Hepatic stellate cell (primary cell): ENCODE measurements at places on chromosomes 7 and 10.

DNA sequence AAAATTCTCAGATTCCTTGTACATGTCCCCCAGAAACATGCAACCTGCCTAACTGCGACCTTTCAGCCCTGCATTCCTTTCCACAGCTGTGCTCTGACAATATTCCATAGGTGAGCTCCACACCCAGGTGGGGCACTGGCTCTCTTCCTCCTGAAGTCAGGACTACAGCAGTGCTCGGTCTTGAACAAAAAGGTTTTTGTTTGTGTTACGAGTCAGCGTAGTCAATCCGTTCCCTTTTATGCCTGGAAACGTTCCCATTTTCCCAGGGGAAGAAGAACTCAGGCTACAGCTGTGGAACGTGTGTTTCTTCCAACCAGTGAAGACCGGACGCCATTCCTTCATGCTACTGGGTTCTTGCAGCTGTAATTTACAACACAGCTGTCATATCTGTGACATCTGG, 52.4 kb upstream of the PFKP start:
- no peak for DNase-seq

- DNase-seq = no peak
Measured at GRCh38 chr7:123271231-123271630, 71.5 kb upstream of the SLC13A1 start.

- no peak for DNase-seq
Measured at GRCh38 chr7:27665531-27665930, 2.8 kb upstream of the HIBADH start.

- DNase-seq = no peak
Measured at GRCh38 chr10:109359316-109359715, 564.0 kb downstream of the XPNPEP1 start.

DNA sequence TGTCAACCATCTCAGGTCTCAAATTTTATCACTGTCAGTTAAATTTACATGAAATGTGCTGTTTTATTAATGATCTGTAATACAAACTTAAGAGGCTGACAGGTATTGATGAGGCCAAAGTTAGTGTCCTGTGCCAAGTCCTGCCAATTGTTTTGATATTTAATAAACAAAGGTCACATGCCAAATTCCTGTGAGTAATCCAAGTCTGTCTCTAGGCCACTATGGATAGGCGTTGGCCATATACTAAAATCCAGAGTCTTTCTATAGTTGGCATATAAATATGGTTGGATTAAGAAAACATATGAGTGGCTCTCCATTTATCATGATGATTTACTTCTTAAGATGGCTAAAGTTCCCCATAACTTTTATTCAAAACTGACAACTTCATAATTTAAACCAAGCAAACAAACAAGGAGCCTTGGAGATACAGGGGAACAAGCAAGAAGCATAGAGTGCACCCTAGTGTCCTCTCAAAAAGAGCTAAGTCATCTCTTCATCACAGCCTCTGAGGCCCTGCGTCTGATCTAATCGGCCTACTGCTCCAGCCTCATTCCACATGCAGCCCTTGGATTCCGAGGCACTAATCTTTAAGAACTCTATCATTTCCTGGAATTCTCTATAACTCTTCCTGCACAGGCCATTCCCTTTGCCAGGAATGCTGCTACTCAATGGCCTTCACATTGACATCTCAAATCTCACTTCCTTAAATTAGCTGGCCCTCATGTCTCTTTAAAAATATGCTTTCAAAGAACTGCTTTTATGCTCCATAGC, 32.7 kb upstream of the NRCAM start:
- DNase-seq = no peak

- DNase-seq = no peak
Measured at GRCh38 chr10:23196915-23197314, 4.8 kb downstream of the PTF1A start.

DNA sequence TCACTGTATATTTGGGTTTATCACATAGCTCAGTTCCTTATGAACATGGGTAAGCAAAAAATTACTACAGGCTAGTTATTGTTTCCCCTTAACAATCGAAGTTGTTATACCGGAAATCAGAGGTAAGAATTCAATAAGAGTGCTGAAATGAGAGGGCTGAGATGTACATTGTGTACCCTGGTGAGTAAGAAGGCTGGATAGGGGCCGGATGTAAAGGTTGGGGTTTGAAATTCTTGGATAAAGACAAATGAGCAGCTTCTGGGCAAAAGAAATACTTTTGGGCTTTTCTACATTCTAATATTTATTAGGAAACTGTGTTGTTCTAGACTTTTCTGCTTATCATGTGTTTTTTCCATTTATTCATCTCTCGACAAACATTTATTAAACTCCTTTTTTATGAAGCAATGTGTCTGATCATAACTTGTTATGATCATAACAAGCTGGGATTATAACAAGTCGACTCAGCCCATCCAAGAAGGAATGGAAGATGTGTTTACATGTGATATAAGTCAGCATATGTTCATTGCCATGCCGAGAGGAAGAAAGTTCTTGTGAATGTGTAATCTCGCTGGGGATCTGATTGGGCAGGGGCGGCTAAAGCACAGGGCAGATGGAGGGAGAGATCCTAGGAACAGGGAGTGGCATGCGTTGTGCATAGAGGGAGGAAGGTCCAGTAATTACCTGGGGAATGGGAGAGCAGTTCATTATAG, 155.3 kb downstream of the PLXDC2 start:
- no peak for DNase-seq

DNA sequence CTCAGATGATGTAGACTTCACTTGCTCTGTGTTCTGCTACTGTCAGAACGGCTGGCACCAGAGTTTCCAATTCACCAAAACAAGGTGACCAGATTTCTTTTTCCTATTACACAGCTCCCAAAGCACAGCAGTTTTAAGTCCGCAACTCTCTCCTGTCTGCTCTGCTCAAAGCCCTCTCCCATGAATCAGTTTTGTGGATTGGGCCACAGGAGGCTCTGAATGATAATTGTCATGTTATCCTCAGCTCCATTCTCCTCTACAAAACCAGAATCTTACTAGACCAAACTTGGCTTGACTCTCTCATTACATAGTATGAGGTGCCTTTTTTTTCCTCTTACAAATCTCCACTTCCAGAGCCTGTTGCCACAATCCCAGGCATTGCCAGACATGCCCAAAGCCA, 223.5 kb downstream of the SNX13 start:
- DNase-seq = no peak

DNA sequence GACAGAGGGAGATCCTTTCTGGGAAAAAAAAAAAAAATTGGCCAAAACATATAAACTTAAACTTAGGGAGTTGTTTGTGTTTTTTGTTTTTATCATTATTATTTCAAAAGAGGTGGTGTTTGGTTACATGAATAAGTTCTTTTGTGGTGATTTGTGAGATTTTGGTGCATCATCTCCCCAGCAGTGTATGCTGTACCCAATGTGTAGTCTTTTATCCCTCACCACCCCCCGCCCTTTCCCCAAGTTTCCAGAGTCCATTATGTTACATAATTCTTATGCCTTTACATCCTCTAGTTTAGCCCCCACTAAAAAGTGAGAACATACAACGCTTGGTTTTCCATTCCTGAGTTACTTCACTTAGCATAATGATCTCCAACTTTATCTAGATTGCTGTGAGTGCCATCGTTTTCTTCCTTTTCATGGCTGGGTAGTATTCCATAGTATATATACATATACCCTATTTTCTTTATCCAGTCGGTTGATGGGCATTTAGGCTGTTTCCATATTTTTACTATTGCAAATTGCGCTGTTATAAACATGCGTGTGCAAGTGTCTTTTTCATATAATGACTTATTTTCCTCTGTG, 148.1 kb upstream of the ZNF92 start:
- DNase-seq = no peak

- no peak for DNase-seq
Measured at GRCh38 chr7:137669706-137670105, 177.1 kb downstream of the DGKI start.

- DNase-seq = no peak
Measured at GRCh38 chr10:127358337-127358736, 161.9 kb upstream of the INSYN2A start.

GRCh38 chr7:96903906-96904305, 101.4 kb upstream of the DLX6 start:
- no peak for DNase-seq

DNA sequence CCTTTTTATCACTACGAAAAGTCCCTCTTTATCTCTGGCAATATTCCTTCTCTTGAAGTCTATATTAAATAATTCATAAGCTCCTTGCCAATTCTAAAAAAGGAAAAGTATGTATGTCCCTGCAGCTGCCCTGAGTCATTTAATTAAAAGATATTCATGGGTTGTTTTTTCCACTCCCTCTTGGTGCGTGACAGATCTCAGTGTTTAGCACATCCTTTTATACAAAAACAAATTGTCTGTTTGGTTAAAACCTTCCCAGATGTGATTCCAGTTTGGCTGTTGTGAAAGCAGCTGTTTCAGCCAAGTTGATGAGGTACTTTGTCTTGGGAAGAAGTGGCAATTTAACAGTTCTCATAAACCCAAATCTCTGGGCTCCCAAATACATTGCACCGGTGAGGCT, 33.8 kb upstream of the PRLHR start:
- no peak for DNase-seq

DNA sequence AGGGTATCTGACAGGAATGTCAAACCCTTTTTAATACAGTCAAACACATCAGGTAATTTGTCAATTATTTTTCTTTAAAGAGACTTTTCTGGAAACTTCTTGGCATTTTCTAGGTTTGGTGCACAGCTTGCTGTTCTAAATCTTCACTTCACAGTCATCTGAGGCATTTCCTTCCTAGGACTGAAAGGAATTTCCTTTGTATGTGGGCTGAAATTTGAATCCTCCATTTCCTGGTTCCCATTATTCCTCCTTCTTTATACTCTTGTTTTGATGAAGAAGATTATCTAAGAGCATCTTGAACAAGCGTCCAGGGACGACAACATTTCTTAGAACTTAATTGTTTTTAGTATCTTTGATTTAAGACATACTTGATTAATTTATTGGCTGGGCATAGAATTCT, 24.9 kb downstream of the CALD1 start:
- DNase-seq = no peak

DNA sequence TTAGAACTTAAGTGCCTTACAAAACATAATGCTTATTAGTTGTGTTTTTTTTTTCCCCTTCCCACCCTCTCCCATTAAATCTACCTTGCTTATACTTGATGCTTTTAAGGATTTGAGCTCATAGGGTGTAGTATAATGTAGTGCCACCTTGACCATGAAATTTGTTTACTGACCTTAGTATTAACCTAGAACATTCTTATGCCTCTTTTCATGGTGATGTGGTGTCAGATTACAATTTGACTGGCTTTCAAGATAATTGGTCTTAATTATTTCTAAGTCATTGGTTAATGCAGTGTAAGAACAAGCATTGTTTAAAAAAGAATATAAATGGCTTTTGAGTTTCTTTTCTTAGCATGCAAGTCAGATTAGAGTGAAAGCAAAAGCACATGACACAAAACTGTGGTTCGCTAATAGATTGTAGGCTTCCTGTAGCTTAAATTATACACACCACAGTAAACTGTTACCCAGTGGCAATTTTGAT, 61.8 kb downstream of the ADD3 start:
- no peak for DNase-seq
